ENCODE measurements at places on chromosomes 3 and 15.
A peak's percentile ranks its signal among the peaks of the same experiment; 100 is the strongest.

- no peak for DNase-seq
These were observed 36.9 kb downstream of the RFTN1 start for GRCh38 chr3:16476636-16477035.

DNA sequence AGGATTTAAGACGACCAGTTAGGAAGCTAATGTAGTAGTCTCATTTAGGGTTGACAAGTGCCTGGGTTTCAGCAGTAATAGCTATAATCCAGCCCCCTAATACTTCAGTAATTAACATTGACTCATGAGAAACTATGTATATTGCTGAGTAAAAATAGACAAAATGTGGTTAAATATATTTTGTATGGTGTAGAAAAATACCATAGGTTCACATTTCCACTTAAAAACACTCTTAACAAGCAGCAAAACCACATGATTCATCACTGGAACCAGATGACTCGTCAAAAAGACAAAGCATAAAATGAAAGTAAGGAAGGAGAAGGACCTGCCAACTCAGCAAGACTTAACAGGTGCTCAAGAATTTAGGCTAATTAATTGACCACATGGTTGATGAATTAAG lies 288.9 kb downstream of the EFHB start:
- no peak for DNase-seq

DNA sequence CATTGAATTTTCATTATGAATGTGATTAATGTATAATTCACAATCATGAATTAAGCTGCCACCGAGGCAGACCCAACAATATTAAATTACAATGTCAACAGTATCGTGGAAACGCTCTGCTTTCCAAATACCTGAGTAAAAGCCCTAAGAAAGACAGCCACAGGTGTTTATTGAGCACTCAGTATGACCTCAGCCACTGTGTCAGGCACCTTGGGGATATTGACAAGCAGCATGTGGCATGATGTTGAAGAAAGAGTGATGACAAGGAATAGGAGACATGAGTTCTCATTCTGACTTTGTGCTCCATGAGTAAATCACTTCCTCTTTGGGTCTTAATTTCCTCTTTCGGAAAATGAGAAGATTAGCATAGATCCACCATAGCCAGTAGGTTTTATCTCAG lies 12.8 kb downstream of the C2CD4A start:
- no peak for DNase-seq

- no peak for DNase-seq
These were observed 15.3 kb downstream of the SEC61A1 start for GRCh38 chr3:128067489-128067888.

DNA sequence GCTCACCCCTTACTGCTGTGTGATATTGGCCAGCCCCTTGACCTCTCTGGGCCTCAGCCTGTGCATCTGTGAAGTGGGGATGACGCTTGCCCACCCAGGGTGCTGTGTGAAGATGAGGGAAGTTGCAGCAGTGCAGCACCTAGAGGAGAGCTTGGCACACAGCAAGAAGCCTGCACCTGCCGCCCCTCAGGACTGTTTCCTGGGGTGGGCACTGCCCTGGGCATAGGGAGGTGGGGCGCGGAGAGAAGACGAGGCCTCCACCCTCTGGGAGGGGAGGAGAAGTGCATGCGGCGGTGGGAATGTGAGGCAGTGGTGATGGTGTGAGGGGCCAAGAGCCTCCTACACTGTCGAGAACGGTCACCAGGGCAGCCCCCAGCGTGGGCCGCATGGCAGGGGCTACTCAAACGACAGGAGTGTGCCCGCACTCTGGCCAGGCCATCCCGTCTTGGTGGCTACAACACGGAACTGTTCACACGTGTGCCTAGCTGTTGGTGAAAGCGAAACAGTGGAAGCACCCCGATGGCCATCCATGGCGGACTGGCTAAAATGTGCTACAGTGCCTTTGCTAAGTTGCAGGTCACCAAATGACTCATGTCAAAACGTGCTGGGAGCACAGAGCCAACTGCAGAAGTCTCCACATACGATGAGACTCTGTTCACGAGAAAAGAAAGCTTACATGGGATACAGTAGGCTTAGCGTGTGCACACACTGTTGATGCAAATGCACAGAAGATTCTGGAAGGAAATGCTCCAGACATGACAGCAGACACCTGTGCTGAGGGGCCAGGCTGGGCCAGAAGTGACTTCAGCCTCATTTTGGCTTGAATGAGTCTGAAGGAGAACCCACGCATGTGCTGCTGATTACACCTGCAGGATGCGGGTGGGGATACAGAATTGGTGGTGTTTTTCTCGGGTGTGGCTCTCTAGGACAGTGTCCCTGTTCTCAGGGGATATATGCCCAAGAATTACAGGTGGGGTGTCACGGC lies 40.4 kb upstream of the IQSEC1 start:
- no peak for DNase-seq

DNA sequence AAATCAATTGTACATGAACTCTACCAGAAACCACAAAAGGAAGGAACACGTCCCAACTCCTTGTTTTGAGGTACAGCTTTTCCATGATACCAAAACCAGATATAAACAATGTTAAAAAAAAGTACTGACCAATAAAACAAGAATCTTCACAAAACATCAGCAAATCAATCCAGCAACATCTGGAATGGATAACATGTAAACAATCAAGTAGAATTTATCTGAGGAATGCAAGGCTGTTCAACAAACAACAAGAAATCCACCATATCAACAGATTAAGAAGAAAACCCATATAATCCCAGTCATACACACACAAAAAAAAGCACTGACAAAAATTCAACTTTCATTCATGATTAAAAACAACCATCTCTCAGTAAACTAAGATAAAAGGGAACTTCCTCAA lies 26.7 kb downstream of the TJP1 start:
- DNase-seq, result no peak

DNA sequence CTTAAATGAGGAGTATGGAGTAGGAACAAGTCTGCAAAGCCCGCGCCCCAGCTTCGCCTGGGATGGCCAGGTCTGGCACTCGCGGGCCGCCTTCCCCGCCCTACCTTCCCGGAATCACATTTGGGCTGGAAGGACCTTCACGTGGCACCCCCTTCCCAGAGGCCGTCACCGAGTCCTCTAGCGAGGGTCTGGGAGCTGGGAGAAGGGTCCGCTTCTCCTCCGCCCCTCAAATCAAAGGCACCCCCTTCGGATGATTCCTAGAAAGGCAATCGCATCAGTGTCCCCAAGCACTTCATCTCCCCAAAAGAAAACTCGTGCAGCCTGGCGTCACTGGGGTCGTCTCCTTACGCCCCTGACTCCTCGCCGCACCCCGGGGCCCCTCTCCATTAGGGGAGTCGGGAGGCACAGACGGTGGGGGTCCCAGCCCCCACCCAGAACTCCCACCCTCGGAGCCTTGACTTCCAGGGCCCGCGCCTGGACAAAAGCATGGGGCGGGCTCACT lies 380 bp downstream of the MYLK start:
- no peak for DNase-seq

- DNase-seq, result no peak
These were observed 9.0 kb downstream of the GOLIM4 start for GRCh38 chr3:168086541-168087260.

- no peak for DNase-seq
These were observed 261.2 kb upstream of the DNAJC19 start for GRCh38 chr3:181250714-181251113.

GRCh38 chr3:42367903-42368302 lies 42.5 kb downstream of the LYZL4 start:
- no peak for DNase-seq

GRCh38 chr3:69659180-69659910 lies 79.9 kb upstream of the MITF start:
- DNase-seq, result no peak

DNA sequence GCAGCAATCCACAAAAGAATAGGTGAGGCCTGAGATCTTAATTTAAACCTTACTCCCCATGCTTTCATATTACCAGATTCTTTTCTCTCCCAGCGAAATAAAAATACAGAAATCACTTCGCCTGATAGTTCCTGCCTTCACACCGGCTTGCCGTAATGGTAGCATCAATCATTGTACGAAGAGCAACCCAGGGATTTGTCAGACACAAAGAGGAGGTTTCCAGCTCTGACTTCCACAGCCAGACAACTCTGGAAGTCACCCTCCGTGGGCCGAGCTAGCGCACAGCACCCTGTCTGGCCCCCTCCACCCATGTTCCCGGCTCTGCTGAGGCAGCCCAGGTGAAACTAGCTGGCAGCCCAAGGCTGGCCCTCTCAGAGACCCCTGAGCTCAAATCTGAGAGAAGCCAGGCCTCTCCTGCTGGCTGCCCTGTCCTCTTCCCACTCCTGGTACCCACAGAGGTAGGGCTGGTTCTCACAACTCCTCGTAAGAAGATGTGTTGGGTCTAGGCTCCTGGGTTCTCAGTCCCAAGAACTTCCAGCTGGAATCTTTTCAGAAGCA lies 156.9 kb upstream of the BNIP2 start:
- no peak for DNase-seq

DNA sequence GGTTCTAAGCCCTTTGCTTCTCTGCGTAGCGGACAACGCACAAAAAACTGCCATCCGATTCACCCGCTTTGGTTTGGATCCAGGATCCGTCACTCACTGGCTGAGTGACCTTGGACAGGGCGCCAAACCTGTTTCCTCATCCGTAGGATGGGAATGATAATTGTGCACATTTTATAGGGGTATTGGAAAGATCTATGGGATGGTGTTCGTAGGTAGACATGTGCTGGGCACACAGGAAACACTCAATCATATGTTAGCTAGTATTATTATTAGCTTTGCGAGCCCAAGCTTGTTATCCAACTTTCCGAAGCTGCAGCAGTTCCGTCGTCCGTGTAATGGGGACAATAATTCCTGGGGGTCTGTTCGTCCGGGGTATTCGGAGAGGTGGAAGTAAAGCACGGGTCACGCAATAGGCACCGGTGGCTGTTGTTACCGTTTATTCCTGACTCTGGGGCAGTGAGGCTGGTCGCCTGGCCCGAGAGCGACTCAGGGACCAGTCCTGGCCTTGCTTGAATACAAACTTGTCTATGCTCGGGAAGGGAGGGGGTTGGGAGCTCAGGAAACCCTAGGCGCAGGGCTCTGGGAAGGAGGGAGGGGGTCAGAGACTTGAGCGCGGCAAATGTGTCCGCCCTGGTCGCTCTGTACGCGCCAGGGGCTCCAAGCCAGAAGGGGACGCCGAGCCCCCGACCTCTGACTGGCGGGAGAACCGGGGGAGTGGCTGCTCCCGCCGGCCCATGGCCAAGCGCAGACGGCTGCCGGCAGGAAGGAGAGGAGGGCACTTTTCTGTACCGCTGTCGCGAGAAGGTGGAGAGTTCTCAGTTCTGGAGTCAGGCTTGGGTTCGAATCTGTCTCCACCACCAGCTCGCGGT lies 1.3 kb downstream of the SPSB4 start:
- no peak for DNase-seq

DNA sequence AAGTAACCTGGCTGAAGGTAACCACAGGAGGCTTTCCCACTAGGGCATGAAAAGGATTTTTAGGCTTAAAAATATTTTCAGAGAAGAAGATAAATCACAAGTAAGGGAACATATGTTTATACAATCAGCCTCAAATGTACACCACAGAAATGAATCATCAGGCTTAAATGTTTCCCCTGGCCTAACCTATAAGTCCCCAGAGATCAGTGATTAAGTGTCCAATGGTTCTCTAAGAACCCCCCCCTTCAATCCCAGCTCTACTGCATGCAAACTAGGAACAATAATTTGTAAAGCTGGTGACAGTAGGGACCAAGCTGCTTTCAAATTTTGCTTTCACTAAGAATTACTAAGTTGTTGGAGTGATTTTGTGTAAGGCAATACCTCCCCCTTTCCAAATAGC lies 431.6 kb upstream of the LMCD1 start:
- no peak for DNase-seq

DNA sequence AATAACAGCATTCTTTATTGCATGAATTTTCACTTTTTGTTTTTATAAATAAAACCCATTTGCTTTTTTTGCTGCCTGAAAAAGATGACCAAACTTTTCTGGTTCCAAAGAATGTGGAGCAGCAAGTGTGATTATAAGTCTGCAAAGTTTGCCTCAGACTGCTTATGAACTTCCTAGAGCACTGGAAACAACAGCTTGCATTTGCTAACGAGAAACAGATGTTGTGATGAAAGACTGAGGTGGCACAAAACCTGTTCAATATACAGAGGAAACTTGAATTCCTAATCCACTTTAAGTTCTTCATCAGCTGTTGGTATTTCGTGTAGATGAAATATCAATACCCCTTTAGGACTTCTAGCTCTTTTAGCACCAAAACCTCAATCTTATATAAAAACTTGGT lies 9.3 kb downstream of the ZPLD1 start:
- no peak for DNase-seq

GRCh38 chr3:187066228-187066995 lies 72.9 kb downstream of the RPL39L start:
- peak; percentile 57 for DNase-seq
